ENCODE measurements at places on chromosomes 6 and 20.

DNA sequence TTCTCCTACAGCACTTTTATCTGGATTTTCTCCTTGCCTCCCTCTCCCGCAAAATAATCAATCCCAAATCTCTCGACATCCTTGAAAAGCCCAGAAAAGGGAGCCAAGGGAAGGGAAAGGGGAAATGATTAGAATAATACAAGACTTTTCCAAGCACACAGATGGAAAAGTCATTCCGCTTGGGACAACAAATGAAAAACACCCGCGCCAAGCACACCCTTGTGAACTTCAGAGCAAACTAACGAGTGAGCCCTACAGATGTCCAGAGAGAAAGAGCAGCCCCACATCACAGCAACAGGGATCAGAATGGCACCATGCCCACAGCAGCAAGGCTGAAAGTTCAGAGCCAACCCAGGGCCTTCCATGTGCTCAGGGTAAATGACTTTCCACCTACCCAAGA is 49.6 kb downstream of the NINL start:
- no peak for DNase-seq

GRCh38 chr20:25439328-25439727 is 31.9 kb downstream of the GINS1 start:
- no peak for DNase-seq

- no peak for DNase-seq
Observed at GRCh38 chr20:50323777-50324775, 133.4 kb downstream of the CEBPB start.

DNA sequence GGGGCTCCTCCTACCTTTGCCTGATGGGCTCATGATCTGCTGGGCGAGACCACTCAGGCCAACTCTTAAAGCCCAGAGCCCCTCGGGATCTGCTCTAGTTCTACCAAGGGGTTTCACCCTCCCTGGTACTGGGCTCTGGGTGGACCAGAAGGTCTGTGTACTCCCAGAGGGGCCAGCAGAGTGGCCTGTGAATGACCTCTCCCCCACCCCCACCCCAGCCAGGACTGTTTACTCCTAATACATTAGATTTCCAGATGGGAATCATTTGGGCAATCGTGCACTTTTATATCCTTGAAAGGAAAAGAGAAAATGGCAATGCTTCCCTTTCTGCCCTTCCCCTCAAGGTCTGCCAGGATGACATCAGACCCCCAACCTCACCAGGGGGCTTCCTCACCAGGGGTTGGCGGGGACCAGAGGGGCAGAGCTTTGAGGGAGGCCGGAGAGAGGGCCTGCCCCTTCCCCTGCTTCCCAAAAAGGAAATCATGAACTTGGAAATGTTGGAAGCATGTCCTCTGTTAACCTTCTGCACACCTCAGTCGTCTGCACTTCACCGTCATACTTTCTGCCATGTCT is 37.1 kb upstream of the PMEPA1 start:
- DNase-seq = no peak

GRCh38 chr6:17972074-17972952 is 15.1 kb downstream of the KIF13A start:
- DNase-seq = no peak

DNA sequence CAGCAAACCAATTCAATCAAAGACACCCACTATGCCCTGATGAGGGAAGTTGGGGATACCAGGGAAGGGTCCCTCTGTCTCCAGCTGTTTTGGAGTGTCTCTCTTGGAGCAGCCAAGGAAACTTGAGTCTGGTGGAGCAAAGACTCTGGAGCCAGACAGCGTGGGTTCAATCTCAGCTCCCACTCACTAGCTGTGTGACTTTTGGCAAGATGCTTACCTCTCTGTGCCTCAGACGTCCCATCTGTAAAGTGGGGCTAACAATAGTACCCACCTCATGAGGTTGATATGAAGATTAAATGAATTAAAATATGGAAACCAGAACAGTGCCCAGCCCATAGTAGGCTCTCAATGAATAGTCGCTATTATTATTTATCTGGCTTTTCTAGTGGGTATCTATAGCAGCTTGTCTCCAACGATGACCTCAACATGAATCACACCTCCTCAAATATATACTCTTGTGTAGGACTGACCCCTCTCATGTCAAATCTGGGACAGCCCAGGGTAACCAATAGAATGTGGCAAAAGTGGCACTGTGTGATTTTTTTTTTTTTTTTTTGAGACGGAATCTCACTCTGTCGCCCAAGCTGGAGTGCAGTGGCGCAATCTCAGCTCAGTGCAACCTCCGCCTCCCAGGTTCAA is 99.2 kb upstream of the FOXP4 start:
- no peak for DNase-seq

- DNase-seq = no peak
Observed at GRCh38 chr20:59802018-59802417, 131.4 kb downstream of the SYCP2 start.

DNA sequence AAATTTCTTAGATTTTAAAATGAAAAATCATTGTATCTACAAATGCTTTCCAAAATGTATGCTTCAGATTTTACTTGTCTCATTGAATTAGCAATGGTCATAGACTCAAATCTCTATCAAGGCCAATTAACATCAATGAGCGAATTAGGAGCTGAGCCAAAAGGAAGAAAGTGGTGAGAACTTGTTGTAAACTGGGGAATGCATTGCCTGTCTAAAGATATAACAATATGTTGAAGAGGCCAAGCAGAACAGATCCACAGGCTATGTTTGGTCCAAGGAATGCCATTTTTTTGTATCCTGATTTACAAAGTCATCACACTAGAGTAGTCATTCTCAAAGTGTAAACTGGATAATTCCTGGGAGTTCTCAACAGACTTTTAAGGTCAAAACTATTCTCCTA is 370.7 kb downstream of the GJA1 start:
- DNase-seq = no peak

DNA sequence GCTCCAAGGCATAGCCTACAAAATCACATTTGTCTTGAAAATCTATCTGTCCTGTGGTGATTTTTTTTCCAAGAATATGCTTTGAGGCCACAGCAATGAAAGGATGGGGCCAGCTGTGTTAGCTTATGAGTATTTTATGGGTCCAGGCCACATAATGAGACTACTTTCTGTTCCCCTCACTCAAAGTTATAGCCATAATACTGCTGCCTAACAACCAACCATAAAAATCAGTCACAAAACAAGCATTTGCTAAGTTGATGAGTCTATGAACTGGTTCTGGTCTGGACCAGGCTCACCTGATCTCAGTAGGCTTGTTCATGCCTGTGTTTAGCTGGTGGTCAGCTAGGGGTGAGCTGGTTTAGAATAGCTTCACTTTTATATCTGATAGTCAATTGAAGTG is 192.5 kb upstream of the PLCB4 start:
- DNase-seq = no peak

GRCh38 chr6:6640926-6641325 is 52.4 kb downstream of the LY86 start:
- no peak for DNase-seq

DNA sequence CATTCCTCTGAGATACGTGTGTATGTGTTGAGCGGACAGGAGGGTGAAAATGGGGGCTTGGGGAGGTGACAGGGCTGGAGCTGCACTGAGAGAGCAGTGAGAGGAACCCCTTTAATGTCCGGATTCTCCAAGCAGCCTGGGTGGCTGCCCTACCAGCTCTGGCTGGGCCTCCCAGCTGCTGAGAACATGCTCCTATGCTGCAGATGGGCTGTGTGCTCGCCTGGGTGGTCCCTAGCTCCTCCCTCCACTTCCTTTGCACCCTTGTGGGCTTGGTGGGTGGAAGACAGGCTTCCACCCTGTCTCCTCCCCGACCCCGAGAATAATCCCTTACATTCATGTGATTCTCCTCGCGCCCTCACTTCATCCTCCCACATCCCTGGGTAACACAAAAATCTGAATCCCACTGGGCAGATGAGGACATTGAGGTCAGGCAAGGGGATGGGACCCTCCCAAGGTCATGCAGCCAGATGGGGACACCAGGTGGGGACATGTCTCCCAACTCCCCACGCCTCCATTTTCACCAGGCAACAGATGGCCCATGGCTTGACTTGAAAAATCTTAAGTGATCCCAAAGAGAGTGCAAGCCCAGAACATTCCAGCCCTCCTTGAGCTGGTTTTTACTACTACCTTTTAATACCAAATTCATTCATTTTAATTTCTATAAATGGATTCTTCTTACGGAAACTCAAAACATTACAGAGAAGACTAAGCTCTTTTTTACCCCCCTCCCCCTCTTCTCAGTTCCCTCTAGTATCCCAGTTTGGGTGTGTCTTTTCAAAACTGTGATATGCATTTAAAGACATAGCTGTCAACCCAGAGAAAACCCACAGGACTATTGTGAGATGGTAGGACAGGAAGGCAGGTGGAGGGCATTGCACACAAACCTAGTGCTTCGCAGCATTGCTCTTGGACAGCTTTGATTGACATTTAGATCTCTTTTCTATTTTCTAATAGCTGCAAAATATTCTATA is 5.0 kb upstream of the PDRG1 start:
- DNase-seq = no peak

- DNase-seq = no peak
Observed at GRCh38 chr20:5069141-5069806, 50.5 kb downstream of the PCNA start.

GRCh38 chr6:109961611-109962041 is 16.5 kb upstream of the GPR6 start:
- DNase-seq = no peak

DNA sequence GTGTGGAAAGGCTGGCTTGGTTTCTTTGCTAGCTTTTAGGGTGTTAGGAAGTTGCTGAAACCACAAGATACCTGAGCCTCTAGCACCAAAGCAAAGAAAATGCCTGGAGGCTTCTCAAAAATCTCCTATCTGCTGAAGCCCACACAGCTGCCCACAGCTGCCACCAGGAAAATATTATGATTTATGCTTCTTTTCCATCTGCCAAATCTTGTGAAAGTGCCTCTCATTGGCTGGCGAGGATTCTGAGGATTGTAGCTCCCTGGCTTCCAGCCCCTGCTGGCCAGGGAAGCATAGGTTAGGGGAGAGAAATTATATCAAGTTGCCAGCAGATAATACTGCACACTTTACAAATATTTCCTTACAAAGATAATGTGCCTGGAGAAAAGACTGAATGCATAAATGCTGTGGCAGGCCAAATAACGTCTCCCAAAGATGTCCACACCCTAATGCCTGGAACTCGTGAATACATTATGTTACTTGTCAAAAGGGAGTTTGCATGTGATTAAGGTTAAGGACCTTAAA is 98.4 kb downstream of the MRPL14 start:
- DNase-seq = no peak

DNA sequence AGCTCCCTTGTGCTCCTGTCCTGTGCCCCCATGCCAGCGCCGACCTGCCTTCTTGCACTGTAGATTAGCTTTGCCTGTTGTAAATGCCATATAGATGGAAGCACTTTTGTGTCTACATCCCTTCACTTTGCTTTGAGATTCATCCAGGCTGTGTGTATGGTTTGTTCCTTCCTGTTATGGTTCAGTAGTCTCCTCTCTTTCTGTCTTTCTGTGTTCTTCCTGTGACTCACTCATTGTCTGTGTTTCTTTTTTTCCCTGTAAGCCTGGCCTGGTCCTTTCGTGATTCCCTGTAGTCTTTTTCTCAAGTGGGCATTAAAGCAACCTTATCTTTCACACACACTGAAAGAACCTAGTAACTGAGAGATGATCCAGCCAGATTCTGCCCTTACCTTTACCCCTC is 66.6 kb downstream of the JARID2 start:
- DNase-seq = no peak

GRCh38 chr6:128271011-128271410 is 249.4 kb downstream of the PTPRK start:
- no peak for DNase-seq

DNA sequence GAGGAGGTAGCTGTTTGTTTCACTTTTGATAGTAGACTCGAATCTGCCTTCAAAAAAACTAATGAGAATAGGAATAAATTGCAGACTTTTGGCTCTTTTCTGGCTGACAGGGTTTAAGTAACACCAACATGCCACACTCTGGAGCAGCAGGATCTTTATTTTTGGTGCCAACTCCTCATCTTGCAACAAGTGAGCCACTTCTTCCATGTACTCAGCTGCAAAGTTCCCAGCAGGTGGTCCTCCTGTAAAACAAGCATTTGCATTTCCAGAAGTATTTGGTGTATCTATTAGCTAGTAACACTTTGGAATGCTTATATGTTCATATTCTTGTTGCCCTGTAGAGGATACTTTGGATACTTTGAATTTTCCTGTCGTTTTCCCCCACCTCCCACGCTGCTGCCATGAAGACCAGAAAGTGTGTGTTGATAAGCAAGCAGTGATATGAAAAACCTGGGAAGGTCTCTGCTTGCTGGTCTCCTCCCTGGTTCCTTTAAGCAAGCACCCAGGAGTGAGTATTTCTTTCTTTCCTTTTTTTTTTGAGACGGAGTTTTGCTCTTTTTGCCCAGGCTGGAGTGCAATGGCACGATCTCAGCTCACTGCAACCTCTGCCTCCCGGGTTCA is 1.0 kb downstream of the ARMH2 start:
- DNase-seq = no peak

- DNase-seq = no peak
Observed at GRCh38 chr6:95084867-95085266, 492.5 kb upstream of the MANEA start.

DNA sequence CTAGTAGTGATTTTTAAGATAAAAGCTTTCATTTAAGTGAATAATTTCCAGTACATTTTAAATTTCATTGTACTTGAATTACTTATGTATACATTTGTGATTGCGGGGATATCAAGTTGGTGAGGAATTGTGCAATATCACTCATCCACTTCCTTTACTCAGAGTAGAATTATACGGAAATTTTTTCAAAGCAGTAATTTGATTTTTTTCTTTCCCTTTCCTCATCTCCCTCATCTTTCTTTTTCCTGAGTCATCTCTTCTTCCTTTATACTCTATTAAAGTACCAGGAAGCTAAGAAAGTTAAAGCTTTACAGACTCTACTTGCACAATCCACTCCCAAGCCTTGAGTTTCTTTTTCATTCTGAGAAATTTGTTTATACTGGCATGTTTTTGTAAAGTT is 60.9 kb upstream of the DEFB112 start:
- no peak for DNase-seq

- no peak for DNase-seq
Observed at GRCh38 chr6:47700053-47700452, 1.7 kb downstream of the ADGRF4 start.

GRCh38 chr6:43871284-43871683 is 101.3 kb downstream of the VEGFA start:
- no peak for DNase-seq

DNA sequence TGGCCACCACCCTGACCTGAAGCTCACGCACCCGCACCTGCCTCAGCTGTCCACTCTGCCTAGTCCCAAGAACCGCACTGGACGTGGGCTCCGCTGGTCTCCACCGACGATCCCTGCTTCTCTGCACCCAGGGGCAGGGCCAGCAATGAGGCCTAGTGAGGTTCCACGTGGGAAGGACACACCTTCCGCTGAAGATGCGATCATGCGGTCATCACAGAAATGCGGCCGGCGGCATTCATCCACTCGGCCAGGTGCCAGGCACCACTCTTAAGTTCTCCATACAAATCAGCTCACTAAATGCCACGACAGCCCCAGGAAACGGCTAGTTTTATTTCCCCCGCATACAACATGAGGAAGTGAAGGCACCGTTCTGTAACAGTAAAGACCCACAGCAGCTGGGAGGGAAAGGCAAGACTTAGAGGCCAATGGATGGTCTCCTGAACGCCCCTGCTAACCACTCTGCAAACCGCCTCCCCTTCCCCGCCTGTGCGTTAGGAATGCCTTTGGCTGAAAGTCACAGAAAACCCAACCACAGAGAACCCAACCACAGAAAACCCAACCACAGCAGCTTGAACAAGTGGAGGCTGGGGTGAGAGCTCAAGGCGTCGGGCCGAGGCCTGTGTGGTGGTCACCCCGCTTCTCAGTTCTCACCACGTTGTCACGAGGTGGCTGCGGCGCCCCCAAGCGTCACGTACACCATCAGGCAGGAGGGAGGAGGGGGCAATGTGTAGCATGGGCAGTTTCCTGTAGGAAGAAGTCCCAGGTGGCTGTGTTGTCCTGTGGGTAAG is 204.4 kb downstream of the TAF4 start:
- DNase-seq = no peak
